ENCODE measurements at places on chromosomes 3 and 15.

- no peak for DNase-seq
Measured at GRCh38 chr3:185763347-185764005, 61.4 kb downstream of the IGF2BP2 start.

DNA sequence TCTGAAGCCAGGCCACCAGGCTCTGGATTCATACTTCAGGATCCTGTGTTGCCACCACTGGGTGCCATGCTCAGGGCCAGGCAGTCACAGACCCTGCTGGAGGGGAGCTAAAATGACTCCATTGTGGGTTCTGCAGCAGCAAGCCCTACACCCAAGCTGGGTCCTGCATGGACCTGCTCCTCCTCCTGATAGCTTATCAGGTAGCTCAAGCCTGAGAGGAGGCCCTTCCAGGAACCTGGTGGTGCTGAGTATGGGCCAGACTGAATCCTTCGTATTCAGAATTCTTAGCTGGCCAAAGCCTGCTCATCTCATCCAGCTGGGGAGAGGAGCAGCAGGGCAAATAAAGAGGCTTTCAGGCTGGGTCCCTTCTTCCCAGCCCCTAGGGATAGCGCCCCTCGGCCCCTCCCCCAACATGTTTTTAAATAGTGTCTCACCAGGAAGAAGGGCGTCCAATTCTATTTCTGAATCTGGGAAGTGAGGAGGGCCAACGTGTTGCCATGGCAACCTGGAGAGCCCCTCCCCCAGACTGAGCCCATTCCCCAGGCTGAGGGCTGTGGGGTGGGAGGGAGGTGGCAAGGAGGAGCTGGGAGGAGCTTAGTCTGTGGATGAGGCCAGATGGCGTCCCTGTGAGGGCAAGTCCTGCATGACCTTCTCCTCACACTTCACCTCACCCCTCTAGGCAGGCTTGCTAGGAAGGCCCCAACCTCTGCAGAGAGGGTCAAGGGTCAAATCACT is 11.0 kb upstream of the CAMKV start:
- DNase-seq, result no peak

DNA sequence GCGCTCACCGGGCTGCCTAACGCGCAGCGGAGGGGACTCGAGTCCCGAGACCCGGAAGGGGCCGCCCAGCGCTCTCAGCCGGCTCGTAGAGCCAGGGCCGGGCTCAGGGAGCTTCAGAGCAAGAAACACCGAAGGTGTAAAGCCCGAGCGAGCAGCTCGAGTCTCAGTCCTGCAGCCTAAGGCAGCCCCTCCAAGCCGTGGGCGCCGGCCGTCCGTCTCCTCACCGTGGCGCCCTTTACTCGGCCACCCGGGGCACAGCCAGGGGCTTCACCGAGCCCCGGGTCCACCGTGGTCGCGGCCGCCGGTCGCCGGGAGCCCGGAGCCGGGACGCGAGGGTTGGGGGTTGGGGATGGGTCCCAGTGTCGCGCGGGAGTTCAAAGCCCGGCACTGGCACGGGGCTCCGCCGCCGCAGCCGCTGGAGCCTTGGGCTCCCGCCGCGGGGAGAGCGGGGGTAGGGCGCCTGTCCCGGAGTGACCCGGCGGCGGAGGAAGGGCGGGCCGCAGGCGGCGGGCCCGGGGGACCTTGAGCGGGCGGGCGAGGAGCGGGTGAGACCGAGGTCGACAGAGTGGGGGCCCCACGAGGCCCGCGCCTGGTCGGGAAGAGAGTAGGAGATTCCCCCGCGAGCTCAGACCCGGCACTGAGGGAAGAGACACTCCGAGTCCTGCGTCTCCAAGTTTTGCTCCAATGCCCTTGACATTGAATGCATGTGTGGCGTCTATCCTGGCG is 26.9 kb upstream of the THRB start:
- no peak for DNase-seq

GRCh38 chr3:187518207-187518606 is 150.0 kb downstream of the RTP4 start:
- DNase-seq, result no peak

DNA sequence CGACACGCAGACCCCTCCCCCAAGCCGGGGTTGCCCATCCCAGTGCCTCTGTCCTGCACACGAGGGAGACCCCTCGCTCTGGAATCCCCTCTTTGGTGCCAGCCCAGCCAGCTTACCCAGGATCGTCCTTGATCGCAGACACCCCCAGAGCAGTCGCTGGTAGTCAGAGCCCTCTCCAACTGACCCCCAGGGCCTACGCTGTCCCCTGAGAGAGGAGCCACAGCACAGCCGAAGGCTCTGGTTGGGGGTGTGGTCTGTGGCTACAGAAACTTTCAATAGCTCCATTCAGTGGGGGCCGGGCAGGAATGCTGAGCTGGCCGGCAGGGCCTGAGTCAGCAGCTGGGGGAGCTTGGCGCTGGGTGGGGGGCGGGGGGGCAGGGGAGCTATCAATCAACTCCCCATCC is at the start of gene LCTL:
Gene LCTL (minus strand): TSS at position 258 of the 404 bp plus-strand sequence. CDS start 633 bp downstream, outside the sequence.
- no peak for DNase-seq

DNA sequence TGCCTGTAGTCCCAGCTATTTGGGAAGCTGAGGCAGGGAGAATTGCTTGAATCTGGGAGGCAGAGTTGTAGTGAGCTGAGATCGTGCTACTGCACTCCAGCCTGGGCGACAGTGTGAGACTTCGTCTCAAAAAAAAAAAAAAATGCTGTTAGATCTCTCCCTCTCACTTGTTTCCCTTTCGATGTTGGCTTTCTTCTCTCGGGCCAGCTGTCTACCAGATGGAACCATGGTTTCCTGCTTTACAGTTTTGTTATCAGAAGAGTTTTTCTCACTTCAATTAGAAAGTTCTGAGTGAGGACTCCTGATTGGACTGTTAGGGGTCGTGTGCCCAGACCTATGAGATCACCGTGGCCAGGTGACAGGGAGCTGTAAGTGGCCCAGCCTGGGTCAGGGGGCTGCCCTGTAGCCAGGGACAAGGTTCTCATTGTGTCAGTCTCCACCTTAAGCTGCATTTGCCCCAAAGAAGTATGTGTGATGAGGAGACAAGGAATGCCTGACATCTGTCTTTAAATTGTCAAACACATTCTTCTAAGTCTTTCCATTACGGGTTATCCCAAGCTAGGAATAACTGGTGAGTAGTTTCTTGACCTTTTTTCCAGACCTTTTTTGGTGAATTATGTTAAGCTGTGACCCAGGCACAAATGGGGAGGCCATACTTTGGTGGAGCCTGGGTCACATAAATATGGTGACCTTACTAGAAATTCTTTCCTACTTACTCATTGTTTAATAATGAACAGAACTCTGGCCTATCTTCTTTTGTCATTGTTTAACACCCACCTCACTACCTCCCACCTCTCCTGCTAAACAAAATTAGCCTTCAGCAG is 25.2 kb downstream of the SNAPC5 start:
- DNase-seq, result no peak

DNA sequence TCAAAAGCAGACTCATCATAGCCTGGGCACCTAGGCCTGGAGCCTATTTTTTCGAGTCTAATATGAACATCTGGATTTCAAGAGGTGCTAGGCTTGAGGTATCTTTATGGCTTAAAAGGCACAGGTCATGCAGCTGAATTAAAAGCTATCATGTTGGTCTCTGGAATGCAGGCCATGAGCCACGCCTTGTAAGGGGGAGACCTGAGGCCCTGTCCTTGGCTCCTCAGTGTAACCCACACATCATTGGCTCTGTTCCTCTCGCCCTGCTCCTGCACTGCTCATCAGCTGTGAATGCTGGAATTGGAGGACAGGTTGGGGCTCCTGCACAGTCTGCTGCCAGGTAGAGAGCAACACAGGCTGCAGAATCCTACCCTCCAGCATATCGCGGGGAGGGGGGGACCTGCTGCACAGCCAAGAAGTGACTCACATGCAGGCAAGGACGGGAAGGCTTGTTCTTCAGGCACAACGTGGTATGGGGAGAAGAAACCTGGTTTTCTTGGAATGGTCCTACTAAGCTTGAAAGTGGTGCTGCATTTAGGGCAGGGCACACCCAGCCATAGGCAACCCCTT is 146.0 kb downstream of the CHST2 start:
- no peak for DNase-seq

DNA sequence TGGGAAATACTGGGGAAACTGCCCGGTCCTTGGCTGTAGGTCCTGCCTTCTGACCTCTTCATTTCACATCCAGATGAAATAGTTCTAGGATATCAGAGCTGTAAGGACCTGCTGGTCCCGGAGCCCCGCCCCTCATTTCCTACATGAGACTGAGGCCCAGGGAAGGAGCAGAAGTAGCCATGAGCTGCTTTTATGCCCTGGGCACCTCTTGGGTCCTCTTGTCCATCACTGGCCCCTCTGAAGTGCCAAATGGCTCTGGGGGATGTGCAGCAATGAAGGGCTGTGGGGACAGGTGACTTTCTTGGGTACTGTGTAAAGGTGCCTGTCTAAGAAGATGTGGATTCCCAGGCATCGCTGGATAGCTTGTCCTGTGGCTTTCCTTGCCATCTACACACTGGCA is 40.3 kb upstream of the ESYT3 start:
- no peak for DNase-seq

DNA sequence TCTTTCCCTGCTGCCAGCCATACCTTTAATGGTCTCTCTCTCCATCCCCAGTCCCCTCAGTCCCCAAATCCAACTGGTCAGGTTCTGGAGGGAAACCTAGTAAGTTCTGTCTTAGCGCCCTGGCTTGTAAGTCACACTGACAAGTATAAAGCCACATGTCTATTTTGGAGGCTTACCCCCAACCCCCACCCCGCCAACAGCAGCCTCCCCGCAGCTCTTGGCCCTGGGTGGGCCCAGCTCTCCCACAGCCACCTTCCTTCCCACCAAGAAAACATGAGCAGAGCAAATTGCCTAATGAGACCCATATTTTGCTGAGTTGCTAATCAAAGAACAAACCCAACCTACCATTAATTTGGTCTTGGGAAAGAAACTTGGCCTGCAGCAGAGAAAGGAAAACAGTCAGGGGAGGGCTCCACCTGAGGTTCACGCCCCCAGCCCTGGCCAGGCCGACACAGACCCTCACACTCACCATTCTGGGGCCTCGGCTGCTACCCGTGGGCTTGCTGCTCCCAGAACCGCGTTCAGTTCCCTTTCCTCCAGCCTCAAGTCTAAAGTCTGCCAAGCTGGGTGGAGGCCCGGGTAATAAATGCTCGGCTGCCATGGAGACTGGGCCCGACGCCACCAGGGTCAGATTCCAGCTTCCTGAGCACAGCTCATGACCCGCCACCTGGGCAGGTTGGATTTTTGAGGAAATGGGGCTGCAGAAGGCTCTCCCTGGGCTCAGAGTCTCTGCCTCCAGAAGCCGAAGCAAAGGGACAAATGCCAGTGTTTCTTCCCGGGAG is at the start of gene CALML4:
Gene CALML4 (minus strand): TSS at position 557 of the 782 bp plus-strand sequence. CDS start 85 bp downstream, at position 472.
- no peak for DNase-seq

- no peak for DNase-seq
Measured at GRCh38 chr15:62269504-62269903, 104.4 kb upstream of the C2CD4B start.

- no peak for DNase-seq
Measured at GRCh38 chr15:73522011-73522410, 79.0 kb downstream of the REC114 start.

DNA sequence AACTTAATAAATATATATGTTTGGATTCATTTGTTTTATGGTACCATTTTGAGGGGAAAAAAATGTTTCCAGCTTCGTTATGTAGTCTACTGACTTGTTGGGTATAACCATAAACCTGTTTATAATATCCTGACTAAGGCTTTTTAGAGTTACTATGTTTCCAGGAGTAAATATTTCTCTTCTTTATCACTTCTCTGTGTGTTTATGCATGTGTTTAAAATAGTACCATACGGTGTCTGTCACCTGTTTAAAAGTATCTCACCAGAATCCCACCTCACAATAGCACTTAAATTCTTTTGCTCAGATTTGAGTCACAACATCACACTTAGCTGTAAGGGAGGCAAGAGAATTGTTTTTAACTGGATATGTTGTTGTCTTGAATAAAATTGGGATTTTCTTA is 15.1 kb downstream of the LACTB start:
- DNase-seq, result no peak

- no peak for DNase-seq
Measured at GRCh38 chr3:13716540-13717221, 163.2 kb downstream of the WNT7A start.

GRCh38 chr3:174675406-174675805 is 183.7 kb upstream of the NAALADL2 start:
- no peak for DNase-seq

- no peak for DNase-seq
Measured at GRCh38 chr3:85672761-85673160, 714.0 kb downstream of the CADM2 start.

DNA sequence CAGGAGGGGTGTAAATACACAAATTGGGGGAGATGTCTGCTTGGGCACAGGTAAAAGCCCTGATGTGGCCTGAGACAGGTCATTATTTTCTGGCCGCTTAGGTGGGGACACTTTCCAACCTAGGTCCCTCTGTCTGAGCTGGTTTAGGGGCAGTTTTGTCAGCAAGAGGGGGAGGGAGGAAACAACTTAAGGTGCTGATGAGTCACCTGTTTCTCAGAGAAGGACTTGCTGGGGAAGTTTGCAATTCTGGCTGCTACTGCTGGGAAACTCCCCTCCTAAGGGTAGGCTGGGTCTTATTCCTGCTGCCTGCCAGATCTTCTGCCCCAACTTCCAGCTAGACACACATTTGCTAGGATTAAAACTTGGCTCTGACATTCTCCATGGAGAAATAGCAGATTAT is 4.8 kb upstream of the RHOV start:
- DNase-seq, result no peak

- DNase-seq, result no peak
Measured at GRCh38 chr3:138717348-138717747, 108.8 kb downstream of the FAIM start.

DNA sequence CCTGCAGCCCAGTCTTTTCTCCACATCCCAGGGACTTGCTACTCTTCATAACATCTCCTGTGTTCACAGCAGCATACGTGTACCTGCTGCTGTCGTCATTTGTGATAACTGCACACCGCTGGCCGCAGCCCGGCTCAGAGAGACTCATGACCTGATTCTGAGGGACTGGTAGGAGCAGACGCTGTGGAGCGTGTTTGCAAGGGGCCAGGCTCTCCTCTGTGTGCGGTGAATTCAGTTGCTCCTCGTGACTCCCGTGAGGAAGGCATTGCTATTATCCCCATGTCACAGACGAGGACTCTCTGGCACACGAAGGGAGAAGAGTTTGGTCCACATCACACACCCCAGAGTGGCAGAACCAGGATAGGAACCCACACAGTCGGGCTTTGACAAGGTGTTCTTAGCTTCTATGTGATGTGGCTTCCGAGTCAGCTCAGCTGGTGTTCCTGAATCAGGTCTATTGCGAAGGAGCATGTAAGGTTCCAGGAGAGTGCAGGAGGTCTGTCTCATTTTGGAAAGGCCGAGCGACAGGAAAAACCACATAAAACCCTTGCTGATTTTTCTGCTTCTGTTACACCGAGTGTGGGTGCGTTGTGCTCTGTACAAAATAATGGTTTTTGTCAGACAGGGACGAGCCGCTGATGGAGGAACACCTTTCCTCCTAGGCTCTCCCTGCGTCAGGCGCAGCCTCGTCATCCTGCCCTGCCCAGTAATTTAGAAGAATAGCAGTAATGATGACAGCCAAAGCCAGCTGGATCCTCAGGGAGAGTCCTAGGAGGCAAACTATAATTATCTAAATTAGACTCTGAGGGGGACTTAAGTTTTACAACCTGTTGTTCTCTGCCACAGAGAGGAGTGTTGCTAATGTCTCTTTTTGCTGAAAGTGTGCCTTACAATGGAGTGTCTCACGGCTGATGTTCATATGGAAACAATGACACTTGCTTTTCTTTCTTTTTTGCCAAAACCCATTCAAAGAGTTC is 157.5 kb upstream of the RGMA start:
- no peak for DNase-seq

All from stimulated activated CD4-positive, alpha-beta T cell treated with anti-CD3 and anti-CD28 coated beads, Interleukin-12 subunit alpha, Interleukin-12 subunit beta, amount 100 ng/mL, for 48 hours (primary cell).